ENCODE measurements at places on chromosomes 1 and 21. TPM values are rescaled to one million over a fixed set of nuclear protein-coding genes. Genes with fewer than 3 reads are reported as not detected.
A peak's percentile ranks its signal among the peaks of the same experiment; 100 is the strongest.

Gene SLC16A4
- total RNA-seq: 23.2 TPM

Gene TTC22
- not detected for total RNA-seq

Gene FAM72B
- total RNA-seq: 0.78 TPM

Gene MYBPH
- not detected for total RNA-seq

Gene MOB3C
- total RNA-seq: 31.2 TPM

GRCh38 chr1:202692959-202693555 is 17.2 kb downstream of the SYT2 start:
- H3K4me1 ChIP-seq: no peaks in the 10 kb centered on the region
- no peak overlapping the region for H3K27ac ChIP-seq
- H3K36me3 ChIP-seq: no peaks in the 10 kb centered on the region

DNA sequence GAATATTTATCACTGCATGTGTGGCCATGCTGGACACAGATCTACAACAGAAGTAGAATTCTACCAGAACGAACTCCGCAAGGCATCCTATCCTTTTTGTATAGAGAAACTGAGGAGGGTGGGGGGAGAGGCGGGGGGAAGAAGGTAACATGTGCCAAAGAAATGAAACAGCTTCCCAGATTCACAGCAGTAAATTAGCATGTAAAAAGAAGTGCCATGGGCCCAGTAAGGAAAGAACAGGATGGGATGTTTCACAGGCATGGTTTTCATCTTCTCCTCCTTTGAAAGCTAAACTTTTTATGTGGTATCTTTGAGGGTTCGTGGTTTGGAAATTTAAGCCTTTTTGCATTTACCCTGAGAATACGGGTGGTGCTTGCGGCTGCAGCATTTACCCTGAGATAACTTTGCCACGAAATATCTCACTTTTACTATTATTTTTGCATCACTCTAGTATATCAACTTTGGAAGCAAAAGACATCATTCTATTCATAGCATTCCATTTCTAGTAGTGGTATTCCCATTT is 168.9 kb downstream of the TPR start:
- no peaks in the 10 kb centered on the region for H3K27me3 ChIP-seq
- H3K4me3 ChIP-seq: no peak overlapping the region
- no peaks in the 10 kb centered on the region for H3K4me1 ChIP-seq
- no peak for DNase-seq
- H3K36me3 ChIP-seq: no peaks in the 10 kb centered on the region

- peaks cover 2% of the 10 kb centered on the region for H3K27me3 ChIP-seq
- no peak overlapping the region for H3K27ac ChIP-seq
- DNase-seq: no peak
- H3K36me3 ChIP-seq: no peaks in the 10 kb centered on the region
- no peak overlapping the region for H3K4me3 ChIP-seq
- no peaks in the 10 kb centered on the region for H3K4me1 ChIP-seq
Measured at GRCh38 chr1:208807446-208808127, 563.4 kb upstream of the PLXNA2 start.

GRCh38 chr21:43276811-43277210 is 108.0 kb downstream of the CRYAA start:
- no peaks in the 10 kb centered on the region for H3K36me3 ChIP-seq
- H3K27ac ChIP-seq: no peak overlapping the region
- no peaks in the 10 kb centered on the region for H3K27me3 ChIP-seq

- no peaks in the 10 kb centered on the region for H3K4me1 ChIP-seq
- no peaks in the 10 kb centered on the region for H3K36me3 ChIP-seq
- no peak overlapping the region for H3K27ac ChIP-seq
- no peak overlapping the region for H3K4me3 ChIP-seq
- DNase-seq: no peak
Measured at GRCh38 chr1:209688746-209689234, 13.6 kb downstream of the G0S2 start.

GRCh38 chr1:29456685-29457435 is 220.5 kb downstream of the PTPRU start:
- no peak overlapping the region for H3K4me3 ChIP-seq
- no peak for DNase-seq
- no peak overlapping the region for H3K27ac ChIP-seq
- no peaks in the 10 kb centered on the region for H3K4me1 ChIP-seq
- H3K36me3 ChIP-seq: no peaks in the 10 kb centered on the region

DNA sequence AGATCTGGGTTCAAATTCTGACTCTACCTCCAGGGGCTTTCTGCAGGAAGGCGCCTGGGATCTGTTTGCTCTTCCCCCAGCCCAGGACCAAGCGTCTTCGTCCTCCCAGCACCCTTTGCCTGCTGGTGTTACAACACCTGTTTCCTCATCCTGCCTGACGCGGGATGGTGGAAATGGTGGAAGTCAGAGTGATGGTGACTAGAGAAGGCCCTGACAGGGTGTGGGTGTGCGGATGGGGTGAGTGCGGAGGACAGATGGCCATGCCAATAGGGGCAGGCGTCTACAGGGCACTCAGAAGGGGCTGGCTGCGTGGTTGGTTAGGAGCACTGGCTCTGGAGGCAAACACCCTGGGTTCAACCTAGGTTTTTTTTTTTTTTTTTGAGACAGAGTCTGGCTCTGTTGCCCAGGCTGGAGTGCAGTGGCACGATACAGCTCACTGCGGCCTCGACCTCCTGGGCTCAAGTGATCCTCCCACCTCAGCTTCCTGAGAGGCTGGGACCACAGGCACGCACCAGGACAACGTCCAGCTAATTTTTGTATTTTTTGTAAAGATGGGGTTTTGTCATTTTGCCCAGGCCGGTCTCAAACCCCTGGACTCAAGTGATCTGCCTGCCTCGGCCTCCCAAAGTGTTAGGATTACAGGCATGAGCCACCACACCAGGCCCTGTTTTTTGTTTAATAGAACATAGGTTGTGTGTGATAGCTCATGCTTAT is 1.5 kb downstream of the THEMIS2 start:
- no peak overlapping the region for H3K4me3 ChIP-seq
- H3K4me1 ChIP-seq: no peaks in the 10 kb centered on the region
- H3K27ac ChIP-seq: no peak overlapping the region
- H3K27me3 ChIP-seq: no peaks in the 10 kb centered on the region
- no peak for DNase-seq

DNA sequence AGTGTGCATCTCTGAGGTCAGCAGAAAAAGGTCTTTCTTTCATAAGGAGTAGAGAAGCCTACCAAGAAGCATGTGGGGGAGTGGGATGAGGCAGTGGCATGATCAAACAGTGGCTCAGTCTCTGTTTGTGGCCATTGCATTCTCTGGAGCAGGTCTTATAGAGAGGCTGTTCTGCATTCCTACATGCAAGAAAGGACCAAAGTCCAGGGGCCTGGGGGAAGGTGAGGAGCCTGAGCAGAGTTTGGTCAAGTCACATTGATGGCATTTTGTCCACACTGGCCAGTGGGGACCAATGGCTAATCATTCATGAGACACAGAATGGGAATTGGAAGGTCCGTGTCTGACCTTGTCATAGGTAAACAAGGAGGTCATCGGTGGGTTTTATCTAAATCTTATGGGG is 25.4 kb downstream of the MAP10 start:
- H3K4me1 ChIP-seq: no peaks in the 10 kb centered on the region
- no peaks in the 10 kb centered on the region for H3K27me3 ChIP-seq
- H3K27ac ChIP-seq: no peak overlapping the region
- H3K4me3 ChIP-seq: no peak overlapping the region
- H3K36me3 ChIP-seq: no peaks in the 10 kb centered on the region

- no peak within 1 kb of the TSS for H3K4me3 ChIP-seq
- no peaks in the 10 kb centered on the region for H3K36me3 ChIP-seq
- H3K27me3 ChIP-seq: no peaks in the 10 kb centered on the region
- no peak within 1 kb of the TSS for H3K27ac ChIP-seq
- DNase-seq: no peak
Measured at GRCh38 chr1:1331068-1331965, at the start of gene TAS1R3. TAS1R3 (plus strand) TSS chr1:1331280; CDS start chr1:1331346, 66 bp downstream.

GRCh38 chr1:79006564-79006963 is at the start of gene ADGRL4:
ADGRL4 (minus strand) TSS chr1:79006730; CDS start chr1:79006654, 76 bp downstream.
- DNase-seq: peak; percentile 46
- H3K4me3 ChIP-seq: no peak within 1 kb of the TSS
- H3K36me3 ChIP-seq: no peaks in the 10 kb centered on the region
- no peak within 1 kb of the TSS for H3K27ac ChIP-seq
- H3K27me3 ChIP-seq: no peaks in the 10 kb centered on the region
- no peaks in the 10 kb centered on the region for H3K4me1 ChIP-seq

- H3K4me3 ChIP-seq: no peak overlapping the region
- DNase-seq: no peak
- H3K27ac ChIP-seq: no peak overlapping the region
- H3K4me1 ChIP-seq: no peaks in the 10 kb centered on the region
- H3K27me3 ChIP-seq: no peaks in the 10 kb centered on the region
Measured at GRCh38 chr1:17013491-17014320, 2.0 kb upstream of the ATP13A2 start.

DNA sequence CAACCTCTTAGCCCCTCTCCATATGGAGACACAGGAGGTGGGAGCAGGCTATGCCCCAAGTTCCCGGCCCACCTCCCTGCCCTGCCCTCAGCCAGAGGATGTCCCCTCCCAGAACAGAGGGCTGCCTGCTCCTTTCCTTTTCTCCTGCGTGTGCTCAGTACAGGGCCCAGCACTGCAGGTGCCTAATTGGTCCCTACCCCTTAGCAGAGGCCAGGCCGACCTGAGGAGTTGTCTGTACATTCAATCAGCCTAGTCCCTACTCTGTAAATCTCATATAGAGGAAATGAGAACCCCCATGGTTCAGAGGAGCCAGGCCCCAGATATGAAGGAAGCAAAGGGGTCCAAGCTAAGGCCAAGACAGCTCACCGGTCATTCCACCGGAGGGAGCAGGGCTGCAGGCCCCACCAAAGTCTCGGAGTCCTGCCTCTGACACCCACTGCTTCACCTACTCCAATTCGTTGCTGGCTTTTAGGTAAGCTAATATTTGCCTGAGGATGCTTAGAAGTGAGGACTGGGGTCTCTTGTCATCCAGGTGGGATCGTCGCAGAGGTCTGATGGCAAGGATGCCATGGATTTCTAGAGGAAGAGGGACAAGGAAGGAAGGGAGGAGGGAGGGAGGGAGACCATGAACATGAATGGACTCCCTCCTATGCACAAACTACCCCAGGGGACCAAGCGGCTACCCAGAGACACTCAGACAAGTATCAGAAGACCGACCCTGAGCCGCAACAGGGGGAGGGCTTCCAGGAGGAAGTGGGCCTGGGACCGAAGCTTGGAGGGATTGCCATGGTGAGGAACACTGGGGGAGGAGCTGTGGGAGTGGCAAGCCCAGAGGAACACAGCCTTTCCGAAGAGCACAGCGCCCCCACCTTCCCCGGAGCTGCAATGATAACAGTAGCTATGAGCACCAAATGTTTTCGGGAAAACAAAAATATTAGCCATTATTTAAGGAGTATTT is 30.4 kb upstream of the FOXO6 start:
- H3K4me3 ChIP-seq: no peak overlapping the region
- no peaks in the 10 kb centered on the region for H3K27me3 ChIP-seq
- H3K36me3 ChIP-seq: no peaks in the 10 kb centered on the region
- no peak for DNase-seq
- H3K4me1 ChIP-seq: no peaks in the 10 kb centered on the region

GRCh38 chr1:7583291-7584096 is 187.6 kb upstream of the VAMP3 start:
- H3K4me1 ChIP-seq: no peaks in the 10 kb centered on the region
- H3K27ac ChIP-seq: no peak overlapping the region
- peak; percentile 26 for DNase-seq
- H3K27me3 ChIP-seq: no peaks in the 10 kb centered on the region
- no peaks in the 10 kb centered on the region for H3K36me3 ChIP-seq

DNA sequence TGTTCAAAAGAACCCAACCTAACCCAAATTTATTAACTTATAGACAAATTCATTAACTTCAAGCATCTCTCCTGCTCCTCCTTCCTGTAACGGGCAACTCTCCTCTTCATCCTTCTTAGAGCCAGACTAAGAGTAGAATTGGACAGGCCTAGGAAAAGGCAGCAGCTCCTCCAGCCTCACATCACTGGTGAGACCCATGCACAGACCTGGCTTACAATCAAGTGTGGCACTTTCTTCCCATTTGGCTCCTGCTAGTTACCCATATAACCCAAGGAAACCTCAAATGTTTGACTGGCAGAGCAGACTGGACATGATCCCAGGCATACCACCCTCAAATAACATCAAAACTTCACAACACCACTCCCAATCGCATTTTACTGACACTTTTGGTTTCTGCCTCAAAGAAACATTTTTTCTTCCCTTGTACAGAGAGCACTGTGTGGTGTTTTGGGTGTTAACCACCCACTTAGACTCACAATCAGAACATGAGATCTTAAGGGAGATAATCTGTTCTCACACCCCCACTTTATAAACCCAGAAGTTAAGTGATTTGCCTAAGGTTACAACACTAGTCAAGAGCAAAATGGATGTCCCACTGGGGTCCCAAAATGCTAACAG is 101.4 kb downstream of the SIPA1L2 start:
- no peak overlapping the region for H3K27ac ChIP-seq
- H3K27me3 ChIP-seq: no peaks in the 10 kb centered on the region
- no peaks in the 10 kb centered on the region for H3K36me3 ChIP-seq
- no peak overlapping the region for H3K4me3 ChIP-seq

All from aorta (tissue), 5 donors.